ENCODE measurements at places on chromosomes 2 and 18.

- no peak for DNase-seq
These were observed 88.4 kb downstream of the CABLES1 start for GRCh38 chr18:23223641-23224040.

DNA sequence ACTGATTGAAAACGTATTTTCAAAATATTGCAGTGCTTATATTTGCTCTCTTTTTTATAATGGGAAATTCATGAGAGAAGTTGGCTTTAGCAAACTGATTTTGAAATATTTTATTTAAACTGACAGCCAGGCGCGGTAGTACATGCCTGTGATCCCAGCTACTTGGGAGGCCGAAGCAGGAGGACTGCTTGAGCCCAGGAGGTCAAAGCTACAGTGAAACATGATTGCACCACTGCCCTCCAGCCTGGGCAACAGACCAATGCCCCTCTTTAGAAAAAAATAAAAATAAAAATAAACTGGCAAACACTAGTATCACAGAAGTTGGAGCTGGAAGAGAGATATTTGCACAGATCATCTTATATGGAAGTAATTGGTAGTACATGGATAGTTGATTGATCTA, 20.7 kb downstream of the ZBTB7C start:
- no peak for DNase-seq

- no peak for DNase-seq
These were observed 26.6 kb downstream of the MEP1B start for GRCh38 chr18:32216390-32216789.

GRCh38 chr18:22872900-22873537, 60.1 kb upstream of the RBBP8 start:
- DNase-seq, result no peak

DNA sequence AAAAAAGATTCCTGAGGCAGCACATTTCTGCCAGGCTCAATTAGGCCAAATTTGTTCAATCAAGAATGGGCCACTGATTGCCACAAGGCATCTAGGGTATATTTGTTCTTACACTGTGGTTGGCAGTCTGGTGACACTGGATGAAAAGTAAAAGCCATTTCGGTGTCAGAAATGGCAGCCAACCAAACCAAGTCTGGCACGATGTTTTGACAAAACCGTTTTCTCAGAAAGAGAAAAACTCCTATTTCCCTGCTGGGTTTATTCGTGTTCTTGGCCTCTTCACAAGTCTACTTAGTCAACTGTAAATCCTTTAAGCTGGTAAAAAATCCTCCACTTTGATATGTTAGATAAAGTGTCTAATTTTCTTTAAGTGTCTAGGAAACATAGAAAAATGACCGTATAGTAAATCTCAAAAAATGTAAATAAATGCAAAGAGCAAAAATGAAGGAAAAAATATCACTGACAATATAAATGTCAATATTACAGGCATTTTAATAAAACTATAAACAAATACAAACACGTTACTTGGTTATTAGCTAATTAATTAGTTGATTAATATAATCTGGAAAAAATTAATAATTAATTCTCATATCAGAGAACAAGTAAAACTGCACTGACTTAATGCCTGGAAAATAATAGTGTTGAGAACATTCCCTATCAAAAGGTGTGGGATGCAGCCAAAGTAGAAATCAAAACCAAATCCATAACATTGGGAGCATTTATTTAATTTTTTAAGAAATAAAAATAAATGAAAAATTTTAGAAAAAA, 182.0 kb upstream of the ZNF804A start:
- DNase-seq, result peak; percentile 2

DNA sequence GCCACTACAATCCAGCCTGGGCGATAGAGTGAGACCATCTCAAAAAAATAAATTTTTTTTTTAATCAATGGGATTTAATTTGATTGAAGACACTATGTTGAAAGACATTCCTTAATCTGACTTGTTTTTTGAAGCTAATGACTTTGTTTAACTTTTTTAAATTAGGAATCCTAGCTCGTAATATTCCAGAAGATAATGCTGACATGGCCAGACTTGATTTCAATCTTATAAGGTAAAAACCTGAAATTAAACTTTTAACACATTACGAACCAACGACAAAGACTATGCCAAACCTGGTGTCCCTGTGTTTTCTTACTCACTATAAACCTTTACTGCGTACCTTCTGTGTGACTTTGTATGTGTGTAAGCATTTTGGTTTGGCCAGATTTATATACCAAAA, 7.6 kb downstream of the ATIC start:
- no peak for DNase-seq

GRCh38 chr2:161199912-161200701, 39.9 kb downstream of the TANK start:
- no peak for DNase-seq

DNA sequence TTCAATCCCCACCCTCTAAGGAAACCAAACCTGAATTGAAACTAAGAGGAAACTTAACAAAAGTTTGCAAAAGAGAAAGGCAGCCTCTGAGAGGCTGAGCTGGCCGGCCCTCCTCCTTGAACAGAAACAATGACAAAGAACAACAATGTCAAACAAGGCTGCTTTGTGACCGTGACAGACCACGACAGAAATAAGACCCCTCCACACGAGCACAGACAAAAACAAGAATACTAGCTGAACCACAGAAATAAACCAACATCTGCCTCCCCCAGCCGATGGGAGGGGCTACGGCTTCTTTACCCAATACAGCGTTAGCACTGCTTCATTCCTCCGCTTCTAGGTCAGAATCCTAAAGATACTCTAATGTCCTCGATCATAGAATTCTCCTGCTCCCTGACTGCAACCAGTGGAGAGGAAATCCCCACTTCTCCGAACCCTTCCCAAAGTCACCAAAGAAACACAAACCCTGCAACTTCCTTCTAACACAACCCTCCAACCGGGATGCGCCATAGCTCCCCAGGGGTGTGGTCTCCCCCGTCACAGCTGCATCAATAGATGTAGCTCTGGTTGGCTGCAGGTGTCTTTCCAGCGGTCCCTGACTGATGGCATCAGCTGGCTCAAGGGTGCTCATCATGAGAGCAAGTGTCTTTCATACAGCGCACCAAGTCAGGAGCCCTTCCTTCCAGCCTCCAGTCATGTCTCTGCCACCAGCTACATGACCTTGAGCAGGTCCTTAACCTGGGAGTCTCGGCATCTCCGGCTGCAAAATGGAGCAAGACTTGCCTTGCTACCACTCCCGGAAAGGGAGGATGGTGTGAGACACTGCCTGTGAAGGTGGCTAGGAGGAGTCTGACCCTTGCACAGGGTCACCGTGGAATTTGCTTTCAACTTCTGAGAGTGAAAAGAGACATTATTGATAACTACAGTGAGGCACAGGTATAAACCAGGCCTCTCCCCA, 198.6 kb downstream of the HAUS1 start:
- DNase-seq, result no peak

DNA sequence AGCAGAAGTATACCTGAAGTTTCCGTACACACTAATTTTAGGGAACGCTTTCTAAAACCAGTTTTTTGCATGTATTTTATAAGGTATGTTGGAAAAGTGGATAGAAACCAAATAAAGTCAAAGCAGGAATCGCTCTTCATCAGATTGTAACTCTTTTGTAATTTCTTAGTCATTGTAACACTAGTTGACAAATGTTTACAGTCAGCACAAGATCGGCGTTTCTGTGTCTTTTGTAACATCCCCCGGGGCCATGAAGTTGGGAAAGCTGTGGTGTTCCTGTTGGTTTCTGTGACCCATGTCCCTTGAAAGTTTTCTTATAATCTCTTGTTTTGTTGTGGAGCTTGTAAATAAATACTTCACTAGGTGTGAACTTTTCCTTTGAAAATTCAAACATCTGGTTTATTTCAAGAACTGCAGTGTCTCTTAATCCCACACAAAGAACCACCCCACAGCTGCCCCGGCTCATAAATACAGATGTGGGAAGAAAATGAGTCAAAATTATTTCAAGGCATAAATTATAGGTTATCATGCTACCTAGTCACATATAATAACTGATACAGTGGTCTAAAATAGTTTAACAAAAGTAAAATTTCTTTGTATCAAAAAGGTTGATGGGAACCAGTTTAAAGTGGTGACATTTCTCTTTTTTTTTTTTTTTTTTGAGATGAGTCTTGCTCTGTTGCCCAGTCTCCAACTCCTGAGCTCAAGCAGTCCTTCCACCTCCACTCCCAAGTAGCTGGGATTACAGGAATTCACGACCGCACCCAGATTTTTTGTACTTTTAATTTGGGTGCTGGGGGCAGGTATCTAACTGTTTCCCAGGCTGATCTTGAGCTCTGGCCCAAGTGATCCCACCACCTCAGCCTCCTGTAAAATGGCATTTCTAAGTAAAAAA, 751 bp upstream of the NMI start:
- DNase-seq, result no peak

GRCh38 chr2:109669731-109670130, 55.6 kb downstream of the SOWAHC start:
- DNase-seq, result no peak

- DNase-seq, result no peak
These were observed 30.9 kb downstream of the SLC4A3 start for GRCh38 chr2:219658196-219658846.

Data from globus pallidus (tissue), 1 donor.